ENCODE measurements at places on chromosomes 12 and 14.

DNA sequence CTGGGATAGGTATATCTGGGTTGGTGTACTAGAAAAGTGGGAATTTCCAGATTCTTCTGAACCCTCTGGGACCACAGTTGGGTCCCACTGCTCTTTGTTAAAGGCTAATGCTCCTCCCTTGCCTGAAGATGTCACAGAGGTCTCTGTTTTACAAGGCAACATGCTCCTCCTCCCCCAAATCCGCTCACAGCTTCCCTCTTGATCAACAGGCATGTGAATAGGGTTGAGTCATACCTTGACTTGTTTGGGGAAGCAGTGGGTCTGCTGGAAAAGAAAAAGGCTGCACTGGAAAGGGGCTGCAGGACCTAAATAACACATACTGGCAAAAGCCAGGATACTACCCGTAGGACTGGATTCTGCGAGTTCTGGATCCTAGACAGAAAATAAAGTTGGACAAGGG lies 165.4 kb upstream of the TMEM260 start:
- H3K27ac ChIP-seq, result no peak overlapping the region
- peaks cover 1% of the 10 kb centered on the region for H3K36me3 ChIP-seq
- H3K4me3 ChIP-seq, result no peak overlapping the region
- DNase-seq, result no peak

- no peak for DNase-seq
- H3K36me3 ChIP-seq, result no peaks in the 10 kb centered on the region
- peaks cover 5% of the 10 kb centered on the region for H3K27me3 ChIP-seq
Observed at GRCh38 chr12:64107776-64108175, 114.3 kb downstream of the KICS2 start.

DNA sequence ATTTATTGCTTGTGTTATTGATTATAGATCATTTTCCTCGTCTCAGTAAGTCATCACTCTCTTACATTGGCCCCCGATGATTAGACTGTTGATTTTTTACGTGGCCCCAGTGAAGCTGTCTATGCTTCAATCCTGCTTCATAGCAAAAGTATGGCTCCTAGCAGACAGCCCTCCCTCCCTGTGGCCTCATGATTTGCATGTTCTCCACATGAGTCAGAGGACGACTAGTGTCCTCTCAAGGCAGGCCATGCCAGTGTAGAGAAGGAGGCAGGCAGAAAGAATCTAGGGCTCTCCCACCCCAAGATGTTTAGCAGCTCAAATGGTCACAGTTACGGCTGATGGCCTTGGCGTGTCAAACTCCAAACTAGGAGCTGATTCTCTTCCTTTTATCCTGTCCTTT lies 59.6 kb downstream of the FIGNL2 start:
- no peak overlapping the region for H3K27ac ChIP-seq
- no peaks in the 10 kb centered on the region for H3K4me1 ChIP-seq
- no peak overlapping the region for H3K4me3 ChIP-seq
- H3K27me3 ChIP-seq, result peaks cover 3% of the 10 kb centered on the region
- H3K36me3 ChIP-seq, result no peaks in the 10 kb centered on the region

DNA sequence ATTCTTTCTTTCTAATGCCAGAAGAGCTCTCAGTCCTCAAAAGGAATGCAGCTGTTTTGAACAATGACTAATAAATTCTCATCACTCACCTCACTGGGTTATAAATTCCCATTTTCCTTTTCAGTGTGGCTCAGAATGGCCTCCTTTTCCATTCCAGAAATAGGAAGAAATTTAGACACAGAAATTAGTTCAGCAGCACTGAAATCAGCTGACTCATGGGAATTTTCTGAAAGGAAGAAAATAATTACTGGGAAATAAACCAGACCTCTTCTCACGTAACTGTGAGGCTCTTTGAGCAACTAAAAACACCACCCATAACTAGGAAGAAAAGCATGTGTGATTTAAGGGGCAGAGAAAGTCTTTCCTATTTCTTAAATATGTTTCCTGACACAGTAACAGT lies 23.8 kb downstream of the CD163 start:
- H3K36me3 ChIP-seq, result no peaks in the 10 kb centered on the region
- H3K27me3 ChIP-seq, result no peaks in the 10 kb centered on the region
- no peak for DNase-seq

DNA sequence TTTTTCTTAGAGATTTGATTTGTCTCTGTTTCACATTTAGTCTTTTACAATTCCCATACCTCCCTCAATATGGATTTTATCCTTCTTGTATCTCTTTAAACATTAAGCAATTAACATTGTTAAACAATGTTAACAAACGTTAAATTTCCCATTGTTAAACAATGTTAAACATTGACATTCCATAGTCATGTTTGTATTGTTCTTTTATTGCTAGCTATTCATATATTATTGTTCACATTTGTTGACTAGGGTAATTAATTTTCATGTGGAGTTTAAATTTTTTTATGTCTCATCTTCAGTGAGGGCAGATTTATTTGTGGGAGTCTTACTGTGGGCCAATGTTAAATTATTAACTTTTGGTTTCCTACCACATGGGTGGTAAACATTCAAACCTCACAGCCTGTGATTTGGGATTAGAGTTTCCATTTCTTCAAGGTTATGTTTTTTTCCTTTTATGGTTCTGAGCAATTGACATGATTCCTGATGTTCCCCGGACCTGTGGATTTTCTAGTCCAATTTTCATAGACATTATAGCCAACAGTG lies 294.3 kb downstream of the ALG10B start:
- no peak overlapping the region for H3K4me3 ChIP-seq
- no peak overlapping the region for H3K27ac ChIP-seq
- no peaks in the 10 kb centered on the region for H3K27me3 ChIP-seq
- DNase-seq, result no peak
- no peaks in the 10 kb centered on the region for H3K36me3 ChIP-seq

DNA sequence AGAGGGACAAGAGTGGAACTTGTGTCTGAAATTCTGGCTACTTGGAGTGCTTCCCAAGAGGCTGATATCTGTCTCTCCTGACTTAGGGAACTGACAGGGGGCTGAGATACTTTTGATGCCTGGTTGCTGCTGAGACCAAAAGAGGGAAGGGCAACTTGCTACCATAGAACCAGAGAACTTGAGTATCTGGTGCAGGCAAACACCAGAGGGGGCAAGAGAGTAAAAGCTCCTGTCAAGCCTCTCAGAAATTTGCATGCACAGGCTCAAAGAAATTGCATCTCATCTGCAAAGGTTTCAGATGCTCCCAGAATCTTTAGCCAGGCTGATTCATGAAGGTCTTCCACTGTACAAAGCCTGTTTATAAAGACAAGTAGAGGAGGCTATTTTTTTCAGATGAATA lies 391.3 kb upstream of the FOXG1 start:
- no peak overlapping the region for H3K27ac ChIP-seq
- no peaks in the 10 kb centered on the region for H3K27me3 ChIP-seq
- no peak for DNase-seq
- no peak overlapping the region for H3K4me3 ChIP-seq

- peaks cover 23% of the 10 kb centered on the region for H3K27me3 ChIP-seq
- DNase-seq, result no peak
- H3K4me3 ChIP-seq, result no peak overlapping the region
- peaks cover 14% of the 10 kb centered on the region for H3K4me1 ChIP-seq
- H3K27ac ChIP-seq, result no peak overlapping the region
Observed at GRCh38 chr12:13104409-13104808, 942 bp upstream of the GSG1 start.

DNA sequence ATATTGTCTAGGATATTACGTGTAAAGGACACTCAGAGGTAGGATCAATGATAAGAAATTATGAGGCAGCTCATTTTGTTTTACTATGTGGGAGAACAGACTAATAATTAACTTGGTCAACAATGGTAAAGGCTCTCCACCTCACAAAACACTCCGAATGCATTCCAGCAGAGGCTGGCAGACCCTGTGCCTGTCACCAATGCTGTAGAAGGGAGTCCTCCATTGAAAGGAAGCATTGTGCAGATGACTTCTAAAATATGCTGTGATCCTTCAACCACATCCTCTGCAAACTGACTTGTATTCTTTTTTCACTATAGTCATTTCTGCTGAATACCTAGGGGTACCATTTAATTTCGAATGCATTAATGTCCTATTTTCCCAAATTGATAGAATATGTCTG lies 119.6 kb upstream of the EEA1 start:
- no peak overlapping the region for H3K4me3 ChIP-seq
- no peaks in the 10 kb centered on the region for H3K36me3 ChIP-seq
- peaks cover 4% of the 10 kb centered on the region for H3K27me3 ChIP-seq
- H3K4me1 ChIP-seq, result peaks cover 3% of the 10 kb centered on the region

GRCh38 chr12:132327336-132328171 lies 1.8 kb downstream of the GALNT9 start:
- H3K27me3 ChIP-seq, result peaks cover 19% of the 10 kb centered on the region
- no peaks in the 10 kb centered on the region for H3K36me3 ChIP-seq
- no peaks in the 10 kb centered on the region for H3K4me1 ChIP-seq
- no peak overlapping the region for H3K4me3 ChIP-seq

DNA sequence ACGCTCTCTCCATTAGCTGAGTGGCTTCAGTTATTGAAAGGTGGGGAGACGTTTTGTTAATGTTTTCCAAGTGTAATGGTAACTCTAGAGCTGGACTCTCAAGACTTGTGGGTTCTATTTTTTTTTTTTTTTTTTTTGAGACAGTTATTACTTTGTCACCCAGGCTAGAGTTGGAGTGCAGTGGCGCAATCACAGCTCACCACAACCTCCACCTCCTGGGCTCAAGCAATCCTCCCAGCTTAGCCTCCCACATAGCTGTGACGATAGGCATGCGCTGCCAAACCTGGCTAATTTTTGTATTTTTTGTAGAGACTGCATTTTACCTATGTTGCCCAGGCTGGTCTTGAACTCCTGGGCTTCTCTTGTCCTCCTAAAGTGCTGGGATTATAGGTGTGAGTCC lies 26.2 kb downstream of the ATF1 start:
- H3K27ac ChIP-seq, result no peak overlapping the region
- H3K4me3 ChIP-seq, result no peak overlapping the region
- no peaks in the 10 kb centered on the region for H3K27me3 ChIP-seq
- H3K36me3 ChIP-seq, result peaks cover 38% of the 10 kb centered on the region

GRCh38 chr12:26211331-26211730 lies 16.0 kb downstream of the SSPN start:
- no peaks in the 10 kb centered on the region for H3K36me3 ChIP-seq
- H3K27ac ChIP-seq, result no peak overlapping the region
- H3K4me1 ChIP-seq, result no peaks in the 10 kb centered on the region
- no peak overlapping the region for H3K4me3 ChIP-seq
